ENCODE measurements at places on chromosomes 3 and 15.

DNA sequence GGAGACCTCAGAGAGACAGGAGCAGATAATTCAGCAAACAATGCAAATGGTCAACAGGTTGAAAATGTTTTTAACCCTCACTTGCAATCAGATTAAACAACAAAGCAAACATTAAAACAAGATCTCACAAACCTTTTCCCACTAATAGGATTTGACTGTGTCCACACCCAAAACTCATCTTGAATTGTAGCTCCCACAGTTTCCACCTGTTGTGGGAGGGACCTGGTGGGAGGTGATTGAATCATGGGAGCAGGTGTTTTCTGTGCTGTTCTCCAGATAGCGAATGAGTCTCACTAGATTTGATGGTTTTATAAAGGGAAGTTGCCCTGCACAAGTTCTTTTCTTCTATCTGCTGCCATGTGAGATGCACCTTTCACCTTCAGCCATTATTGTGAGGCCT is 1.3 kb upstream of the LYSMD4 start:
- DNase-seq = peak; percentile 60

GRCh38 chr3:119944091-119944490 is 150.2 kb downstream of the GSK3B start:
- DNase-seq = no peak

DNA sequence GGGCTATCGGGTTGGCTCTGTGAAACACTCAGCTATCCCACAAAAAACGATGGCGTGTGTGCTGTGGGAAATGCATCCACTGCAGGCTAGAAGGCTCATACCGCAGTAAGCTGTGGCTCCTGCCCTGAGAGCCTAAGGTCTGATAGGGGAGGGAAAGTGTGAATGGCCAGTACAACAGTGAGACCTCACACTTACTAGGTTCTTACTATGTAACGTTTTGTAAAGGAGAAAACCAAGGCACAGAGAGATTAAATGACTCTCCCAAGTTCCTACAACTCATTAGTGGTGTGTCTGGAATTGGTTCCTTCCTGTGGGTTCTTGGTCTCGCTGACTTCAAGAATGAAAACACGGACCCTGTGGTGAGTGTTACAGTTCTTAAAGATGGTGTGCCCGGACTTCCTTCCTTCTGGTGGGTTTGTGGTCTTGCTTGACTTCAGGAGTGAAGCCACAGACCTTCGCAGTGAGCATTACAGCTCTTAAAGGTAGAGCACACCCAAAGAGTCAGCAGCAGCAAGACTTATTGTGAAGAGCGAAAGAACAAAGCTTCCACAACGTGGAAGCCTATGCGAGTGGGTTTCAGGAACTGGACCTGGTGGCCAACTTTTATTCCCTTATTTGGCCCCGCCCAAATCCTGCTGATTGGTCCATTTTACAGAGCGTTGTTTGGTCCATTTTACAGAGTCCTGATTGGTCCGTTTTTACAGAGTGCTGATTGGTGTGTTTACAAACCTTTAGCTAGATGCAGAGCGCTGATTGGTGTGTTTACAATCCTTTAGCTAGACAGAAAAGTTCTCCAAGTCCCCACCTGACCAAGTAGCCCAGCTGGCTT is 161.7 kb downstream of the POLR2M start:
- DNase-seq = no peak

DNA sequence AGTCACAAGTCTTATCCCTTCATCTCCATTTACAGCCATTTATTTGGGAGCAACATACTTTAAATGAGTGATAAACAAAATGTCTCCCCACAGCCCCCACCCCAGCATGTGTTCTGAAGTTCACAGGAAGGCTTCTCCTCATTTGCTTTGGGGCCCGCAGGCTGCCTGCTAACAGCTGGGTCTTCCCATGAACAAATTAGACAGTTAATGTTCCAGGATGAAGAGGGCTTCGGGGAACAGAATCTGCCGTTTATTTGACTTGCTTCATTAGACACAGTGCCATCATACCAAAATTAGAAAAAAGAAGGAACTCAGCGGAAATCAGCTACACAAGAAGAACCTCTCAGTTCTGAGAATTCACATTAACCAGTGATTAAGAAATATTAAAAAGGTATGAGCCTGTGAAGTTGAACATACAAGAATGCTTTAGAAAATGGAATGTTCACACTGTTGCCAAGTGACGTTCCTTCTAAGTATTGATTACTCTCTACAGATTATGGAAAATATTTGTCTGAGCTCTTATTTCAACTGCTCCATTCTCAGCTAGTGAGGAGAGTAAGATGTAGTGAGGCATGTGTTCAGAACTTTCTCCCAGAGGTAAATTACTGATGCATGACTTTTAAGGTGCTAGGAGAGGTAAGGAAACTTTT is 107.5 kb upstream of the THBS1 start:
- no peak for DNase-seq

- no peak for DNase-seq
Observed at GRCh38 chr15:69060041-69060481, 45.6 kb downstream of the NOX5 start.

GRCh38 chr15:74159773-74160172 is 13.7 kb upstream of the ISLR start:
- no peak for DNase-seq
